ENCODE measurements at places on chromosomes 2 and 18.

DNA sequence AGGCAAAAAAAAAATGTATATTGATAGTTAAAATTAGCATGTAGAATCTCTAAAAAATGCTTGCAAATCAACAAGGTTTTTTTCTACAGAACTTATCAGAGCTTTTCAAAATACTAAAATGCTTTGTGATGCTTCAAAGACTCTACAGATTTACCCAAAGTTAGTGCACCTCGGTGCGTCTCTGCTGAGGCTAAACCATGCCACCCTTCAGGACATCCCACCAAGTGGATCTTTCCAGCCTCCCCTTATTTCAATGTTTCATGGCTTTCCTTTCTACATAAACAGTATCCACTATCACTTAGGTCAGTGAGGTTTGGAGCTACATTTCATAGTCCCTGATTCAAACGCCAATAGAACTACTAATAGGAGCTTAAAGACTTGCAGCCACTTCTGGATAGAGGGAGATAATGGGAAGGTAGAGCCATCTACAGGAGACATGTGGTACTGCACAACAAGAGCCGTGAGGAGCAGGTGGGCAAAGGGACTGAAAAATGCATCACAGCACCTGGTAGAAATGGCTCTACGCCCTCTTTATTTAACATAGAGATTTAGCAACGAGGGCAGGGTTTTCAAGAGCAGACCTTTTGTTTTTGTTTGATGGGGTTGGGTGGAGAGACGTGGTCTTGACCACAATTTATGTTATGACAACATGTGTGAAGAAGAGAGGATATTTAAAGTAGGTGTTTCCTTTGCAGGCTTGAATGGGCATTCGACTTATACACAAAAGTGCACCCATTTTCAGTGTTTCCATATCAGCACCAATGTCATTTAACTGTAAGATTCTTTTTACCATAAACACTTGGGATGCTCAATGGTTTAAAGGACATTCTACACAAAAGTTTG lies 56.1 kb upstream of the SLC35G4 start:
- DNase-seq: peak; percentile 12

- DNase-seq: no peak
These were observed 366.9 kb upstream of the SLC14A2 start for GRCh38 chr18:45248240-45248903.

GRCh38 chr2:11769516-11769915 lies 23.1 kb downstream of the LPIN1 start:
- no peak for DNase-seq

DNA sequence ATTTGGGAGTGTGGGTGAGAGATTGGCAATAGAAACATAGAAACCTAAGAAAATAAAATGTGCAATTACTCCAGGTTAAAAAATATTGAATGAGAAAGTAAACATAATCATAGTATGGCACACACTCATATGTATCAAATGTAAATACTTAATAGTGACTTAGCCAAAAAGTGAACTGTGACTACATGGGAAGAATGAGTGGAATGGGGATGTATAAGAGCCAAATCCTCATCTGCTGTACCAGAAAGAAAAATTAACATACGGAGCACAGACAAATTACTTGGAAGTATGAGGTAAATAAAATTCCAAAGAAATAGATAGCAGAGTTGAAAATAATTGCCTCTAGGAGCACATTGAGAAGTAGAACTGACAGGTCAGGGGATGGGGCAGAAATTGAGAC lies 4.0 kb downstream of the FLACC1 start:
- DNase-seq: no peak

DNA sequence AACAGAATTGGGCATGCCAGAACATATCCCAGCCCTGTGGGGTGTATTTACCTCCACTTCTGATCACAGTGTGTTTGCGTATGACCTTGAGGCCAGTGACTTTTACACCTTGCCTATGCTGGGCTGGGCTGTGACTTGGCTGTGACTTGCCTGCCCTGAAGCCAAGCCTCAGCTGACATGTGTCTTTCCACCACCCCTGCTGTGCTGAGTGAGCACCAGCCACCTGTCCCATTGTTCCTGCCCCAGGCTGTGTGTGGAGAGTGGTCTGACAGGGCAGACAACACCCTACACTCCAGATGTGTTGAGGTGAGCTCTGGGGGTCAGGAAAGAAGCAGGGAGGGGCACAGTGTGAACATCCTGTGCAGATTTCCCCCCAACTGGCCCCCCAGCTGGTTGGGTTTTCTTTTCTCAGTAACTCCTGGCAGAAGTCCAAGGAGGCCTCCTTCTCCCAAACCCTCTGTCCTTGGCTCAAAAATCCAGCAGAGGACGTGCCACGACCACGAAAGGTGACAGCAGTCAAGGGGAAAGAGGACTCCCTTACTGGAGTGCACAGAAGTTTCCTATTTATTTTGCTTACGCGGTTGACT lies 5.1 kb upstream of the STEAP3 start:
- DNase-seq: peak; percentile 47

DNA sequence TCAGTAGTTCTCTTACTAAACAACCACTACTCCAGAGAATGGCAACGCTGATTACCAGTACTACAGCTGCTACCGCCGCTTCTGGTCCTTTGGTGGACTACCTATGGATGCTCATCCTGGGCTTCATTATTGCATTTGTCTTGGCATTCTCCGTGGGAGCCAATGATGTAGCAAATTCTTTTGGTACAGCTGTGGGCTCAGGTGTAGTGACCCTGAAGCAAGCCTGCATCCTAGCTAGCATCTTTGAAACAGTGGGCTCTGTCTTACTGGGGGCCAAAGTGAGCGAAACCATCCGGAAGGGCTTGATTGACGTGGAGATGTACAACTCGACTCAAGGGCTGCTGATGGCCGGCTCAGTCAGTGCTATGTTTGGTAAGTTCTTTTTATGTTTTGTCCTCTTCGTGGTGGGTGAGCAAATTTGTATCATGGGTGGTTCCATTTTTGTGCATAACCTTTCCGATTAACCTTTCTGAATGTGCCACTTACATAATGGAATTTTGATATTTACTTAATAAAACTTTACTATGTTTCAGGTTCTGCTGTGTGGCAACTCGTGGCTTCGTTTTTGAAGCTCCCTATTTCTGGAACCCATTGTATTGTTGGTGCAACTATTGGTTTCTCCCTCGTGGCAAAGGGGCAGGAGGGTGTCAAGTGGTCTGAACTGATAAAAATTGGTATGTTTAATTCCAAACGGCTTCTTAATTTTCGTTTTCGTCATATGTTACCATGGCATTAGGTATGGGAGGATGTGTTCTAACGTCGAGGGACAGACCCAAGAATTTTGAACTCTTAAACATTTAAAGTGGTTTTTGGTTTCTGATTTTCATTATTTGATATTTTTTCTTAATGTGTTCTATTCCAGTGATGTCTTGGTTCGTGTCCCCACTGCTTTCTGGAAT lies 1.3 kb downstream of the SLC20A1 start:
- no peak for DNase-seq

DNA sequence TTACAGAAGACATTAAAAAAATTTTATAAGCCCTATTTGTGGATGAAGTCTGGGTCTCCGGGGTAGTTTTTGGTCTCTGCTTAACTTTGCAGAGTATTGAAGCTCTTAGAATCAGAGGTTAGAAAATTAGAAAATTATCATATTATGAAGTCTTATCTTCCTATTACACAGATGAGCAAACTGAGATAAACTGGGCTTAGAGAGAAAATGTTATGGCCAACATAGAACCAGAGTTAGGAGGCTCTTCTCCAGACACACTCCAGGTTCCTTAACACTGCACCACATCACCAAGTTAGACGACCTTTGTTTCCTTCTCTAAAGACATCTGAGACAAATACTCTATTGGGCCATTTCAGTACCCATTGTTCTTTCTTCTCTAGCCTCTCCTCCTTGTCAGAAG lies 36.7 kb upstream of the NEB start:
- DNase-seq: no peak

GRCh38 chr2:55843096-55843993 lies 80.2 kb downstream of the EFEMP1 start:
- DNase-seq: no peak

- DNase-seq: no peak
These were observed 886 bp downstream of the PRKCE start for GRCh38 chr2:45652090-45653031.

DNA sequence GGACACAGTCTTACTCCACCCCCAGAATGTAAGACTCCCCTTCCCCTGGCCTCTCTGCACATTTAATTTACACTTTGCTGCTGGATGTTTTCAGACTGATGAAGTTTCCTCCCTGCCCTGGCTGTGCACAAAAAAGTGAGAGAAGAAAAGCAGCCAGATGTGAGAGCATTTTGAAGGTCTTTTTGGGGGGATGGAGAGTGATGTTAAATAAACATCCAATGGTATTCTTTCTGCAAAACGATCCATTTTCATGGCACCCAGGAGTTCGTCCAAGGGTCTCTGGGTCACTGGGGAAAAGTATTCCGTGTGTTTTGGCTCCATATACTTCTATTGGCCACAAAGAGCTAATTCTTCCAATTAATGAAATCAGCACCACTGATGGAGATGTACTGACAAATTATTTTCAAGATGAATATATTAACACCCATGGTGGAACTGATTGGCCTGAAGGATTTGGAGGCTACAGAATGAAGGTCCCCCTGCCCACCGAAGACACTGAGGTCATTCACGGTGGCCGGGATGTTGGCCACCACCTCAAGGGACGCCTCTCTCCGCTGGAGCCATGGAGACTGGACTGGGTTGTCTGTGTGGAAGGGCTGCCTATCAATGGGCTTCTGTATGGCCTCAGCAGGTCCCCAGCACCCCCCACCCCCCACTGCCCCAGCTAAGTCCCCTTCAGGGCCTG lies 107.6 kb upstream of the PKDCC start:
- no peak for DNase-seq

DNA sequence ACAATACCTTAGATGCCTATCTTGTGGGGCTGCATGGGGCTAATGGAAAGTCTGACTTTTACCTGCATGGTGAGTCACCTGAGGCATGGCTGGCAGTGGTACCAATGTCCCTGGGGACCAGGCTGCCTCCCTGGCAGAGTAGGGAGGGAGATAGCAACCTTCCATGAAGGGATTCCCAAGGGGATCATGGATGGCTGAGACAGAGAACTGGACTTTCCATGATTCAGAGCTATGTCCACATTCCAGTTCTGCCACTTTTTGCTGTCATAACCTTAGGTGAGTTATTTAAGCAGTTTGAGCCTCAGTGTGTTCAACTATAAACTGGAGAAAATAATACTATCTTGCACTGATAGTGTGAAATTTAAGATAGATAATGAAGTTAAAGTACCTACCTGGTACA lies 178.6 kb downstream of the SETBP1 start:
- DNase-seq: no peak

DNA sequence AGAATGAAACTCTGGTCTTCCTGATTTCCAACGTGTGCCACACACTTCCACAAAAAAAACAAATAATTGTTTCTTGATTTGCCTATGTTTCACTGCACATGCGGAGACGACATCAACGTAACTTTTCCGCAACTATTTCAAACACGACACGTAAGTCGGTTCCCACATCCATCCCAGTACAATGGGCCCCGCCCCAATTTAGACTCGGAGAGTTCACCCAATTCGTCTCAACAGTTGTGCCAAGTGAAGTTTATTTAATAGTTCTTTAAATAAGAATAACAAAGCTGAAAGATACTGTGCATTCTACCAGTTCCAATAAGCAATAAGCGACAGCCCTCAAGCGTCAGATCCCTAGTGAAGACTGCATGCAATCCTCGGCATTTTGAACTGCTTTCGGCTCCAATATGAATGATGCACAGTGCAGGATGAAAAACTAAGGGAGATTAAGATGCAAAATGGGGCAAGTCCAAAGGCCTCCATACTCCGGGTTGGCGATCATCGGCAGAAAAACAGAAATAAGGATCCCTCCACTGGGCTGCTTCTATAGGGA lies 664 bp downstream of the CCT4 start:
- DNase-seq: no peak

DNA sequence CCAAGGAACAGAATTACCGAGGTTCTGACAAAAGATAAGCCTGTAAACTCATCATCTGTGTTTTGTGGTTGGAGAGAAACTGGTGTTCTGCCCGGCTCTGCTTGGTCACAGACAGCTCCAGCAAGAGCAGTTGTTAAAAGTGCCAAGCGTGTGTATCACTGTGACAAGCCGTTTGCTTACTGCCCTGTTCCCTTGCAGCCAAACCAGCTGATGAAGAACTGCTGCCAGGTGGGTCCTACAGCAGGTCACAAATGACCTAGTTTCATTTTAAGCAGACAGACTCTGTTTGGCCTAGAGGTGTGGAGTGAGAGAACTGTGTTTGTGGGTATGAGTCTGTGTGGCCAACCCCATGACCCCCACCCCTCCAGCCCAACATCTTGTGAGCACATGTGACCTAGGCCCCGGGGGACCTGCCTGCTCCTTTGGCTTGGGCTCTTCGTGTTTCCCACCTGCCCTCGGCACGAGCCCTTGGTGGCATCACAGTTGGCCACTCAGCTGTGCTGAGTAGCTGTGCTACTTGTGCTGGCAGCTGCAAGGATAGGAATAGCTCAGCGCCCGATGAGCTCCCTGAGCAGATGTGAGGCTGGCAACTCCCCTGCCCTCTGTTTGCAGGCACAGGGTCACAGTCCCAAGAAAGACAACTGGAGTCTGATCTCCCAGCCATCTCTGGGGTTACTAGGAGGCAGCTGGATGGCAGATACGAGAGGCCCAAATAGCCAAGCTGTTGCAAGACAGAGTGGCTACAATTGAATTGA lies 9.7 kb downstream of the OXER1 start:
- DNase-seq: peak; percentile 20

DNA sequence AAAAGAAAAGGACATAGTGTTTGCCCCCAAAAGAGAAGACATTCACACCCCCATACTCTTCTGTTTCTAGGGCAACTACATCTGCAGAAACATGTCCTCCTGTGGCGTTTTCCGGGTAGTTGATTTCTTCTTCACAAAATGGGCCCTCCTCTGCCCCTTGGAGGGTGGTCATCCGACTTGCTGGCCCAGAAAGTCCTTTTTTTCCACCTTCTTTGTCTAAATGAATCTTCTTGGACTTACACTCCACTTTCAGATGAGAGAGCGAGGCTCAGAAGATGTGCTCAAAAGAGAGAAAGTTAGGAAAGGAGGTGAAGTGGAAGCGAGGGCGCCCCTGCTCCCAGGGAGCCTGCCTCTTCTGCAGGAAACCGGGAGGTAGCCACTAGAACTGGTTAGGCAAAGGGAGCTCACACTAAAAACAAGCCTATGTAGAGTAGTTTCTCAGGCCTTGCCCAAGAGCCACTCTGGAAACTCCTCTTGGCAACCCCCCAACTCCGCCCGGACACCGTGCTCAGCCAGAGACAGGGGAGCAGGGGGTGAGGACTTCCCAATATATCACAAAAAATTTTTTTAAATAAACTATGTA lies 10.2 kb upstream of the SIX3 start:
- no peak for DNase-seq

DNA sequence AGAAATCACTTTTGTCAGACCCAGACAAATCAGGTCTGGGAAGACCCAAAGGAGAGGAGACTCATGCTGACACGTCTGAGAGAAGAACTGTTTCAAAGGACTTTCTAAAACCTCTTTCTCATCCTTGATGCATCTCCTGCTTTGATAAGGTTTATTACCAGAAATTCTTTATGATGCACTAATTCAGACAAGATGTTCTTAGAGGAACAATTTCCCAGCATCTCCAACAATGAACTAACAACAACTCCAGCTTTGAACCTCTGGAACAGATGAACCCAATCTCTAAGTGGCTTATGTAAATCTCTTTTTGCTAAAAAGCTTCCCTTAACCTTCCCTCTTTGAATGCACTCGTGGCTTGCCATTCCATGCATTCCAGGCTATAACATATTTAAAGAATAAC lies 15.9 kb upstream of the SERPINB11 start:
- no peak for DNase-seq

Data from NCI-H187 (cell line).